Myocyte (in vitro differentiated cells): ENCODE measurements at places on chromosomes 1 and 21. TPM values are rescaled to one million over a fixed set of nuclear protein-coding genes. Genes with fewer than 3 reads are reported as not detected.

Gene ANKRD35
- 0.13 and 0.31 TPM in 2 replicates for total RNA-seq

Gene INSRR
- total RNA-seq = 0.05 TPM in 1 of 2 replicates, not detected in the other

Gene CRYAA
- total RNA-seq = not detected in 2 replicates

Gene AKNAD1
- 0.31 and 1.8 TPM in 2 replicates for total RNA-seq

Gene KCNK2
- 6.9 and 8.7 TPM in 2 replicates for total RNA-seq

Gene ZFP69
- 1.8 and 2.4 TPM in 2 replicates for total RNA-seq

GRCh38 chr1:231807541-231807940 is 181.0 kb downstream of the DISC1 start:
- DNase-seq = no peak

GRCh38 chr1:147897029-147897752 is 5.4 kb upstream of the GJA8 start:
- peak; percentile 63 for DNase-seq

DNA sequence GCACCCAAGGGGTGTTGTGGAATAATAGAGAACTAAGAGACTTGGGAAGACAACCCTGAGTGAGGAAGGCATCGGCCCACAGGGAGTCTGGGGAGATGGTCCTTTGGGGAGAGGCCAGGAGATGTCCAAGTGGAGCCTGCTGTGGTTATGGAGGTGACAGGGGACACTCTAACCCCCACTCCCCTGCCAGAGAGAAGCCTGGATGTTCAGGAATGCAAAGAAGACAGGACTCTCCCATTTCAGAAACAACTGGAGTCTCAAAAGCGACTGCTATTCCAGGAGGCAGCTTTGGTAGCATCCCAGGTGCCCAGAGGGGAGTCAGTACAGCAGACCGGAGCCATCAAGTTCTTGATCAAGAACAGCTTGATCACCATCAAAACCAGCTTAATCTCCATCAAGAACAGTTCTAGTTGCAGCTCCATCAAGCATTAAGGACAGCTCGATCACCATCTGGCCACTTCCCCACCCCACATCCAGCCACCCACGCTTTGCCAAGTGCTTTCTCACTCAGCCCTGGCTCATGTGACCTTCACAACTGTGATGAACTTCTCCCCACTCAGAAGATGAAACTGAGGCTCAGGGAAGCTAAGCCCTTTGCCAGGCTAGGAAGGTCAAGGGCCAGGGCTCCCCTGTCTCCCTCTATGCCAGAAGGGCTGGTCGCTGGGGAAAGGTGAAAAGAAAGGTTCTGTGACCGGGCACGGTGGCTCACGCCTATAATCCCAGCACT is 743 bp downstream of the CD52 start:
- no peak for DNase-seq

GRCh38 chr1:21671915-21672314 is 2.8 kb upstream of the RAP1GAP start:
- no peak for DNase-seq

GRCh38 chr1:66258404-66259105 is 275.4 kb upstream of the SGIP1 start:
- DNase-seq = no peak

DNA sequence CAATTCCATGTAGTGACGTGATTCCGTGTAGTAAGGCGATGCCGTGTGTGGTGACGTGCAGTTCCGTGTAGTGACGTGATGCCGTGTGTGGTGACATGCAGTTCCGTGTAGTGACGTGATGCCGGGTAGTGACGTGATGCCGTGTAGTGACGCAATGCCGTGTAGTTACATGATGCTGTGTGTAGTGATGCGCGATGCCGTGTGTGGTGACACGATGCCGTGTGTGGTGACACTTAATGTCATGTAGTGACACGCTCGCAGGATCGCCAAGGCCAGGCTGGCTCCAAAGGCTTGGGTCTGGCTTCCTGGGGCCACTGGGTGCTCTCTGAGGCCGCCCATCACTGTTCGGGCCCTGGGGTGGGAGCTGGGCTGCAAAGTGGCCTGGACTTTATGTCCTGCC is 14.2 kb downstream of the COL18A1 start:
- DNase-seq = no peak

GRCh38 chr1:15283526-15283925 is 36.5 kb downstream of the FHAD1 start:
- peak; percentile 21 for DNase-seq

DNA sequence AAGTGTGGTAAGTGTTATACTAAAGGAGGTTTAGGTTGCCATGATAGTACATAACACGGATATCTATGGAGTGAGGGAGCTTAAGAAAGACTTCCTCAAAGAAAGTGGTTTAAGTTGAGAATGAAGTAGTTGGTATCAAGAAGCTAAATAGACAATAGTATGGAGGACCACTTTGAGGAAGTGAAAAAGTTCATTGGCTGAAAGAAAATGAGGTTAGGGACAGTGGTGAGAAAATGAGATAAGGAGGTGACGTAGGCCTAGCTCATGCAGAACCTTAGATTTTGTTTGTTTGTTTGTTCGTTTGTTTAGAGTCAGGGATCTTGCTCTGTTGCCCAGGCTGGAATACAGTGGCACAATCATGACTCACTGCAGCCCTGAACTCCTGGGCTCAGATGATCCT is 72.2 kb upstream of the PPIH start:
- DNase-seq = no peak

GRCh38 chr1:53765657-53766056 is 26.7 kb upstream of the GLIS1 start:
- peak; percentile 15 for DNase-seq

GRCh38 chr1:38392861-38393260 is 346.3 kb upstream of the POU3F1 start:
- no peak for DNase-seq

DNA sequence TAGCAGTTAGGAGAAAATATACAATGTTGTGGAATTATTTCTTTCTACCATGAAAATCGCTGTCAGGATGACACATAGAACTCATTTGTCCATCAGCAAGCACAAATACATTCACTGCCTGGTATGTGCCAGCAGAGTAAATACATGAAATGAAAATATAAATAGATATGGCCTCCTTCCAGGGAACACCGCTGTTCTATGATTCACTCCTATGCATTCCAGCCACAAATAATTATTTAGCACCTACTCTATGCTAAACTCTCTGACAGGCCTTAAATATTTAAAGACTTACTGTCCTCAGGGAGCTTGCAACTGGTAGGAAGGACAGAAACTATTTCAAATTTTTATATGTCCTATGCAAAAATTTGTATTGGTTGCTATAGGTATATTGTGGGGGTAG is 975.0 kb upstream of the NCAM2 start:
- DNase-seq = no peak

DNA sequence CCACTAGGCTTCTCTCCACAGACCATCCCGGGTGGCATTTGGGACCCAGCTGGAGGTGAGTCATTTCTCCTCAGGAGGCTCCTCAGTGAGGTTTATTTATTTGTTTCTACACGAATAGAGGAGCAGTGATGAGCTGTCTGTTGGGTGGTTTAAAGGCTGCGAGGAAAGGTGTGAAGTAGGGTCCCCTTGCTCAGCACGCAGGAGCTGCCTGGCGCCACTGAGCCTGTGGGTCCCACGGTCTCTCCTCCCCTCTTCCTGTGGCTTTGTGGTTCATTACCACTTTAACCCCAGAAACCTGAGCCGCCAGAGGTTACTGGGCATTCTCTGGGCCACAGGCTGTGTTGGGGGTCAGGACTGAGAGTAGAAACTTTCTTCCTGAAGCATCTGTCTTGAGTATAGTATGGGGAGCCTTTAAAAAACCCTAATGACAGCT is 39.9 kb downstream of the IL6R start:
- DNase-seq = peak; percentile 57

DNA sequence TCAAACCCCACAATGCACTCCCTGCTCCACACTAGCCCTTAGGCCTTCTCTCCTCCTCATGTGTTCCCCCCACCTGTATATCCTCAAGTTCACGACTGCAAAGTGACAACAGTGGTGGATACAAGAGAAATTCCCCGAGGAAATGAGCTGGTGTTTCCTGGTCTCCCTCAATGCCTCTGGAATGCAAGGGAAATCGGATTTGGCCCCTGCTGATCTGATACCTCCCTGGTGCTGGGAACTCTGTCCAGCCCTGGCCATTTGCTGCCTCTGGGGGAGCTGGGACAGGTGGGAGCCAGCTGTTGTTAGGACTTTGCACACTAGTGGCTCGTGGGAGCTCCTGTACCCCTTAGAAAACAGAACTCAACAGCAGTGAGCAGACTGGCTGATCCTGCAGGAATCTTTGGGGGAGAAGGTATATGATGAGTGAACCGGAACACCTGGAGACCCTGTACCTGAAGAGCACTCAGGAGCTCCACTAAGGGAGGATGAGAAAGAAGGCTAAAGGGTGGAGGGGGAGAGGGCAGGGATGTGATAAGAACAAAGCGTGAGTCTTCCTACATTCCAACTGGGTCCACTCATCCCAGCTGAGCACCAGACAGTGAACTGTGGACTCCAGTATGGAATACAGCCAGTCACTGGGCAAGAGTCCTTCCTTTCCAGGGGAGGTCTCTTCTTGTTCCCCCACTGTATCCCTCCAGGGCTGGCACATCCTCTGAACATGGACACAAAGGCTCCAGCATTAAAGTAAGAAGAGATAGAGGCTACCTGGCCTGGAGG is 69.3 kb downstream of the PLXNA2 start:
- DNase-seq = peak; percentile 44

DNA sequence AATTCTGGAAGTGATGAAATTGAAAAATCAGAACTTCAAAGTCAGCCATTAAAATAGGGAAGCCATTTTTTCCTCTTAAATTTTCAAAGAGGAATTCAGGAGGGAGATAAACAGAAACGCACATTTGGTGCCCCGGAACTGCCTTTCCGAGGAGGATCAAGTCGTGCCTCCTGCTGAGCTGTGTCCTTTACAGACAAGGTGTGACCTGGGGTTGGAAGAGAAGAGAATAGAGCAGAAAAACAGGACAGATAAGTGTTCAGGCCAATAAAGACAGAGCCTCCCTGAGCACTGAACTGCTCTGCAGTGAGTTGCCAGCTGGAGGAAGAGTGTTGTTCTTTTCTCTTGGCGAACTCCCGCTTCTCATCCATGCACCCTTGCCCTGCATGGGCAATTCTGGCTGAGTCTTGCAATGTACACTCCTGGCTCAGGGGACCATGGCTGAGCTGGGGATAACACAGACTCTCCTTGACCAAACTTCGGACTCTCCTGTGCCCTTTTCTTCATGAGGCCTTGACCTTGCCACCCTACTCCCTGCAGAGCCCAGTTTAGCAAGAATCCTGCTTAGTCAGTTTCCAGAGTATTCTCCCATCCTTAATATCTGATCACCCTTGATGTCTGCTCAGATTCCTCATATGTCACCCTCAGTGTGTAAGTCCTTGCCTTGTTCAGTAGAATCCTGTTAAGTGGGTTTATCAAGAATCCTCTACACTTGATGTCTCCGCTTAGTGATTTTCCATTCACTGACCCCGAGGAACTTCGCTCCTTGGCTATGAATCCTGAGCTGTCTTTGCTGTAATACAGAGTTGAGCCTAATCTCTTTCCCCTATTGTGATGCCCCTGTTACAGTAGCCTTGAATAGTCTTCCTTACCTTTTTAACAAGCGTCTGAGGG is 1.3 kb upstream of the MTARC1 start:
- no peak for DNase-seq

DNA sequence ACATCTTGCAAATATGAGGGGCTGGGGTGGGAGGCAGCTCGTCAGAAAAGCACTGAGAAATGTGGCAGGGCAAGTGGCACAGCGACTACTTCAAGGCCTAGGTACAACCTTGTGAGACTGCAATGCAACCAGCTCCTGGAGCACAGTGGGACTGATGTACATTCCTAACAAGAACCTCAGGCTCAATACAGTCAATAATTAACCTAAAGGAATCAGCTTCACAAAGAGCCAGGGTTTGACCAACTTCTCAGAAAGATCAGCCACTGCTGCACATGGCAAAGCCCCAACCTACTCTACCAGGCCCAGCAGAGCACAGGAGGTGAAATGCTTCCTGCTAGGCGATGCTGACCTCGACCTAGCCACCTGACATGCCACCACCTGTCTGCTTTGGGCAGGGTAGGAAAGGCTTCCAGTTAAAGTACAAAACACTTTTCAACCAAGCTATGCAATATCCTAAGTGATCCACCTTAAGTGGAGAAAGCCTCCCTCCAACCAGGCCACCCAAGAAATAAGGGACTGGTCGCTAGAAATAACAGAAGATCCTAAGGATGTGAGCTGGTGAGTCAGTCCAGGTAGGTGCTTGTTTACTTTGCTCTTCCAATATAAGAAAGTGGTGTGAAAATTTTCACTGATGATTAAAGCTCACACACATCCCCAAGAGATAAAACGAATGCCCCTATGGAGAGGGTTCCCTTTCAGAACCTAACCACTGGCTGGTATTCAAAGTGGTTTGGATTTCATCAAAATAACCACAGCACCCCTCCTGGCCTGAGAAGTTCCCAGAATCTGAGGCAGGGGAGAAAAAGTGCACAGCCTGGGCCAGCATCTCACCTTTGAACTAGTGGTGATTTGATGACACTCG is 2.1 kb downstream of the RIPK4 start:
- no peak for DNase-seq

DNA sequence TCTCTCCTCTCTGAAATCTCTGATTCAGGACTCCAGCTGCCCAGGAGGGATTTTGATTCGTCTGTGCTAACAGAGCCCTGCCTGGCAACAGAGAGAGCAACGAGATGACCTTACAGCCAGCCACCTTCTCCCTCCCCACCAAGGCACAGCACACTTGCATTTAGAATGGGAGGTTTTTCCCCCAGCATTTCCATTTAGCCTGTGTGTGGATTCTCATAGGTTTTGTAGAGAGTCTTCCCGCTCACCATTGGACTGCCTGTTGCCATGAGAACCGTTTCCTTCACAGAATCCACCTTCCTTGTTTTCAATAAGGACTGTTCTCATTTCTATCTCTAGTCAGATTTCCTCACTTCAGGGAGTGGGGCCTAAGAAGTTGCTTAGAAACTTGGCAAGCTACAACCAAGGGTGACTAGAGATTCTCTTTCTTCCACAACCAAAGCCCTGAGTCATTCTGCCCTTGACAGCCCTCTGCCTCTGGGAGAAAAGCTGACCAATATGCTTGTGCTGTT is 5.8 kb upstream of the IKBKE start:
- DNase-seq = peak; percentile 75

- no peak for DNase-seq
These were observed 98.6 kb upstream of the DPT start for GRCh38 chr1:168827557-168827956.
